Testis (tissue), 5 donors: ENCODE measurements at places on chromosomes 13 and 19. TPM values are rescaled to one million over a fixed set of nuclear protein-coding genes. Genes with fewer than 3 reads are reported as not detected.

Gene SHANK1
- polyA plus RNA-seq, result 4.1 TPM

Gene DPRX
- polyA plus RNA-seq, result not detected

Gene SLC25A41
- polyA plus RNA-seq, result 7.6 TPM

Gene C19orf47
- 62.2 TPM for polyA plus RNA-seq

Gene ZNF540
- 6.6 TPM for polyA plus RNA-seq

Gene SULT2A1
- 2.3 TPM for polyA plus RNA-seq
